T-helper 2 cell (primary cell): ENCODE measurements at places on chromosomes 3 and 15.

- peak; percentile 94 for DNase-seq
Observed at GRCh38 chr3:138066383-138066782, 49.0 kb downstream of the DZIP1L start.

- DNase-seq: no peak
Observed at GRCh38 chr3:177640319-177640965, 443.2 kb upstream of the TBL1XR1 start.

DNA sequence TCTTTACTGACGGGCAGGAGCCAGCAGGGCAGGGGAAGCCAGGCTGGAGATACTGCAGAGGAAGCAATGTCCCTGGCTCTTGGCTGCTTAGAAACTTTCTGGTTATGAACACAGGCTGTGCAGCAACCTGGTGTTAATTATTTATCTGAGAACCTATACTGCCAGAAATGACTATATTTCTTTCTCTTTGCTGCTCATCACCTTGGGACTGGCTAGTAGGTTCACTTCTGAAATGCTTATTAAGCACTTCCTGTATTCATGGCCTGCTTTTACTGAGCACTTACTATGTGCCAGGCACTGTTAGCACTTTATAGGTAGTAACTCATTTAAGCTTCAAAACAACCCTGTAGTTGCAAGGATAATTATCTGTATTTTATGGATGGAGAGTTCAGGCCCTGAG is 57.6 kb downstream of the RAB11A start:
- no peak for DNase-seq

- DNase-seq: peak; percentile 79
Observed at GRCh38 chr15:63487076-63487757, 17.2 kb upstream of the USP3 start.

GRCh38 chr3:96960661-96961330 is 146.4 kb downstream of the EPHA6 start:
- DNase-seq: no peak

DNA sequence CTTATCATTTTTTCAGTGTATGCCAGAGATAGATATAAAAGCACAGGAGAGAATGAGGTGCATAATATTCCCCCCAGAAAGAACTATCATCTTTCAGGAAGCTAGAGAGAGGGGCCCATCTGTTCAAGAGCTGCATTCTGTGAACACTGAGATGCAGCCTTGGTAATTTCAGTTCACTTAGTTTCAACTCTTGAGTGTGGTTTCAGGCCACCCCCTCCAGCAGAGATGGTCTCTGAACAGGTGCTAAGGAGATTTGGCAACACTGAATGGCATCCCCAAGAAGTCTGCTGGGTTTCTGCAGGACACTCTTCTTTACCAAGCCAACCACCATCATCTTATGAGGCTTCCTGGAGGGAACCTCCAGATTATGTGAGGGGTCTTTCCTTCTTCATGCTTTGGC is 30.4 kb upstream of the LIMD1 start:
- DNase-seq: no peak

DNA sequence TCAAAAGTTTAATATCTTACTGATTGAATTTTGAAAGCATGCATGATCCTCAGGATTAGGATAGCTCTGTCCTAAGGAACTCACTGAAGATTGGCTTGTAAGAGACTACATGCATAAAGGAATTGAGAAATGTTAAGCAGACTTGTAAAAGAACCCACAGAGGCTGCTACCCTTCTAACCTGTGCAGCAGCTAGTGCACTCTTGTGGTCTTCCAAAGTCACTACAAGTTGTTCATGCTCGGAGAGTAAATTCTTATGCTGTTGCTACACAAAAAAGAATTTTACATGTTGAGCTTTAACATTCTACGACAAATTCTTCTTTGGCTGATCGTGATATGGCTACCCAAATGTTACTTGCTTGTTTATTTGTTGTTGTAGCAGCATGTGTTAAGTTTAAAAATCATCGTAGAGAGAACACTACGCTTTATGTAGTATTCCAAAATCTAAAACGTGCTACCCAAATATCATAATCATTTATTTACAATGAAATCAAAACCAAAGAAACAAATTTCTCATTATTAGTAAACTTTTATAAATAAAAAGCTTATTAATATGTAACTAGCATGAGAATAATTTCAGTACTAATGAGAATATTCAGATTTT is 55.0 kb downstream of the GOLIM4 start:
- DNase-seq: no peak

- DNase-seq: no peak
Observed at GRCh38 chr15:63715818-63716217, 117.9 kb downstream of the HERC1 start.

DNA sequence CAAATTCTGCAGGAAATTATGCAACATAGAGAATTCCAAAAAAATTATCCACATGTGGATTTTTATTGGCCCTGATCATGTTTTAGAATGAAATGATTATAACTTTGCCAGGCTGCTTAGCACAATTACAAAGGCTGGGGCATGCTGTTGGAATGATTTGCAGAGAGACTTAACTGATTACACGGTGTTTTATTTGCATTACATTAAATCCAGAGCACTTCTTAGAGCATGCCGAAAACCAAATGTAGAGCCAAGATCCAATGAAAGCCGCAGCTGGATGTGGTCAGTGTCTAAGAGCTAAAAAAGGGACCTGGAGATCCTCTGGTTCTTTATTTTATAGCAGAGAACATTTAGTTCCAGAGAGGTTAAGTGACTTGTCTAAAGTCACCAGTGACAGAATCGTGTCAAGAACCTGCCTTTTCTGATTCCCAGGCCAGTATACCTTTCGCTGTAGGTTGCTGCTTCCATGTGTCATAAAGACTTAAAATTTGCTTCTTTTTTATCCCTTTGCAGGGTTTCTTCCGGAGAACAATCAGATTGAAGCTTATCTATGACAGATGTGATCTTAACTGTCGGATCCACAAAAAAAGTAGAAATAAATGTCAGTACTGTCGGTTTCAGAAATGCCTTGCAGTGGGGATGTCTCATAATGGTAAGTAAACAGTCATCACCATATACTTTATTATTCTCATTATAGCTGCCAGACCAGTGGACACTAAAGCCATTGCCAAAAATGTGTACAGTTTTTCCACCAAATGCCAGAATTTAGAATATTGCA is 92.0 kb upstream of the TSEN2 start:
- no peak for DNase-seq

DNA sequence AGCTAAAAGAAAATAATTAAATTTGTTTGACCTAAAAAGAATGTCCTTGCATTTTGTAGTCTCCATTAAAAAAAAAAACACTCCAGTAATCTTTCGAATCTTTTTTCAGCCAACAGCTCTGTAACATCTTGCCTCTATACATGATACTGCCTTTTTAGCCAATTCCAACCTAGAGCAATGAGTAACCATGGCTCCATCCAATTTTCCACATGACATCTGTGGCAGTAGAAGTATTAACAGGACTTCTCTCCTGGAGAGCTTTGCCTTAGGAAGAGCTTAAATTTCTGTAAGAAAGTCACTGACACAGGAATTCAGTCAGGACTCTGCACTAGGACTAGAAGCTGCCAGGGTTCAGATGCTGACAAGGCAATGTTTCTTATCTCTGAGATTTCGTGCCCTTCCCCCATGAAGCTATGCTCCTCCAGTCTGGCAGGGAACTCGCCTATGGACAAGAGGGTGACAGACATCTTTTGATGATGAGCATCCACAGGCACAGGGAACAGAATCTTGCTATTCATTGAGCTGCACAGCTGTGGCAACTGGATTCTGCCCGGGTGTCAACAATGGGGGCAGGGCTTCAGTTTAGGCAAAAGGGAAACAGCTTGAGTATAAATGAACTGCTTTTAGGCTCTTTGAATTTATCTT is 81.8 kb downstream of the ALCAM start:
- no peak for DNase-seq

- no peak for DNase-seq
Observed at GRCh38 chr15:31485911-31486461, 159.4 kb downstream of the KLF13 start.

DNA sequence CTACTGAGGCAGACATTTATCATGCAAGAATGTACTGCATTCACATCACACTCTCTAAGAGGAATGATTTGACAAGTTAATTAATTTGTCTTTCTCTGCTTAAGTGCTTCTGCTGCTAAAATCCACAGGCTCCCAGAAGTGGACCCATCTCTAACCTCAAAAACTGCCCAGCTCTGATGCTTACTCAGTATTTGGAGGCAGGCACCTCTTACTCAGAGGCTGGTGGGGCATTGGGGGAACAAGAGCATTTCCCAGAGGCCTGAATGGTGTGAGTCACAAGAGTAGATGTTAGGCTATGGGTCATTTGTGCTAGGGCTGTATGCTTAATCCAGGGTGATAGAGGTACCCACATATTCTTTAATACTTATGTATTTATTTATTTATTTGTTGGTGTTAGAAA is 34.4 kb upstream of the HCN4 start:
- DNase-seq: no peak

DNA sequence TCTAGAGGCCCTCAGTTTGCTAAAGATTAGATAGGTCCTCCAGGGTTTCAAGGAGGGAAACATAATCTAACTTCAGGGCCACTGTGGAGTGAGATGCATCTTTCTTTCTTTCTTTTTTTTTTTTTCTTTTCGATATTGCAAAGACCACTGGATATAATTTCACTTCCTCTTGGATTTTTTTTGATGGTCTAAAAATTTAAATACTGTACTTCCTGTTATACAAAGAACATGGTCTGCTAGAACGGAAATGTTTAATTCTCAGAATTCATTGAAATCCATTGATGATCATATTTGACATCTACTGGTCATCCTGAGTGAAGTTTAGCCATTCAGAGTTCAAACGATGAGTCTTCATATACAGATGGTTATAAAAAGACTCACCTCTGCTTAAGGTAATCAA is 808.8 kb upstream of the LMCD1 start:
- no peak for DNase-seq

- no peak for DNase-seq
Observed at GRCh38 chr3:139310474-139310933, 33.3 kb upstream of the MRPS22 start.

DNA sequence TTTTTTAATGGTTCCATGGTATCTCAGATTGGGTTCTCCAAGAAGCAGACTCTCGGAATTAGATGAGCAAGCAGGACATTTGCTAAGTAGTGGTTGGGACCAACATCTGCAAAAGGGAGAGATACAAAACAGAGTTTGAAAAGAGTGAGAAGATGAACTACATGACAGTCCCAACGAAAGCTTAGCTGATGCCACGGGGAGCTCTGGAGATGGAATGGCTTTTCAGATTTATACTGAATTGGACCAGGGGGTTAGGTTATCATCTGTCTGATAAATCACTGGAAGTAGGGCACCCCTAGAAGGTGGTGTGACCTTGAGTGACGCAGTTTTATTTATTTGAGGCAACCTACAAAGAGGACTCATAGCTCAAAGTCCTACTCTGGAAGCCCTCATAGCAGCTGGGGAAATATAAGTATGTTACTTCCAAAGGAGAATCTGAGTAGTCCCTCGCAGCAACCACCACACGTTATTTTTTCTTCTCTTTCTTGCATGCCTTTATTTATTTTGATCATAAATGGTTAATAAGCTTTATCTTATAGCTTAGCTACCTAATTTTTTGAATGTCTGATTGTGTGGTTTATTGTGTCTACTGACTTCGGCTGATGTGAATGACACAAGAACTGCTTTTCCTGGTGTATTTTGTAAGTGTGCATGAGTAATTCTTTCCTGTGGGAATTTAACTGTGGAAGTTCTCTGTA is 815.4 kb downstream of the SQOR start:
- no peak for DNase-seq

- DNase-seq: no peak
Observed at GRCh38 chr3:114741066-114741465, 406.0 kb downstream of the ZBTB20 start.

- no peak for DNase-seq
Observed at GRCh38 chr3:16697443-16698147, 92.4 kb upstream of the DAZL start.

GRCh38 chr3:152818027-152818426 is 16.9 kb upstream of the P2RY1 start:
- no peak for DNase-seq

DNA sequence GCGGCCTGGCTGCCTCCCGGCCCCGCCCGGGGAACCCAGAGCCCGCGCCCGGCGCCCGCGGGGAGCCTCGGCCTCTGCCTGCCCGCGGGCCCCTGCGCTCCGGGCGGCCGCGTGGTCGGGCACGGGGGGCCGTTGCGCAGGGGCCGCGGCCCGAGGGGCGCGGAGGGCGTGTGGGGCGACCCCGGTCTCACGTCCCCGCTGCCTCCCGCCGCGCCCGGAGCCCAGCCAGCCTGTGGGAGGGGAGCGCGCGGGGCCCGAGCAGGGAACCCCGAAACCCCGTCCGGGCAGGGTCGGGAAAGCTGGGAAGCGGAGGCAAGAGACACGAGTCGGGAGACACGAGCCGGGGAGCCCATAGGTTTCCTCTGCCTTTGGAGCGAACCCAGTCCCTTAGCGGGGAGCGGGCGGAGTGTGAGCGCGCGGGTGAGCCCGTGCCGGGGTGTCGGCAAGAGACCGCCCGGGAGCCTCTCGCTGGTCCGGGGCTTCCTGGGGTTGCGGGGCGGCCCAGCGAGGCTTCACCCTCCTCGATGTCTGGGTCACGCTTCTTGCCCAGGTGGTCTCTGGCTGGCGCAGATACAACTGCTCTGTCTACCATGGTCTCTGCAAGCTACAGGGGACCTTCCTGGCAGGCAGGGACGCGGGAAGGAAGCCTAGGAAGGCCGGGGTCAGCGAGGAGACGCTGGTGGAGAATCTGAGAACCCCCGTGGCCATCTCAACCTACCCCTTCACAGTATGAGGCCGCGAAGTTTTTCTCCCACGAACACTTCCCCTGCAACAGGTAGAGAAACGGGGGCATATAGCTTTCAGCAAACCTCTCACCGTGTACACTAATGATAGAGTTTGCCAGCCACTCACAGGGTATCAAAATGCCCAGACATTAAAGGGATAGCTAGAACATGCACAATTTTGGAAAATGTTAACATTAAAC is 586 bp downstream of the LRRK1 start:
- DNase-seq: no peak

GRCh38 chr3:119620899-119621298 is 23.2 kb downstream of the PLA1A start:
- DNase-seq: no peak
